ENCODE measurements at places on chromosomes 2 and 18.

DNA sequence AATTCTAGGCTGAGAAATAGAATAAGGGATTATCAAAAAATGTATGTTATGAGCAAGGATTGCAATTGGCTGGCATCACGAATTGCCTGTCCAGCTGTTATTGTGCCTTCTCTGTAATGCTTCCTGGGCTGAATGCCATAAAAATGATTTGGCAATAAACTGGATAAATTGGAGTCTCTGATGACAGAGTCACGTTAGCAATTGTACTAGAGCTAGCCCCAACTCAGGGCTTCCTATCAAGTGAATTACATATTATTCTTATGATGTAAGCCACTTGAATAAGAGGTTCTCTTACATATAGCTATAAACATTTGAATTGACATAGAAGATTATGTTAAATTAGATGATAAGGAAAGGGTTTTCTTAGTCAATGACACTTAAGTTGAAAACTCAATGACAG, 607.5 kb upstream of the REG3G start:
- no peak for DNase-seq

DNA sequence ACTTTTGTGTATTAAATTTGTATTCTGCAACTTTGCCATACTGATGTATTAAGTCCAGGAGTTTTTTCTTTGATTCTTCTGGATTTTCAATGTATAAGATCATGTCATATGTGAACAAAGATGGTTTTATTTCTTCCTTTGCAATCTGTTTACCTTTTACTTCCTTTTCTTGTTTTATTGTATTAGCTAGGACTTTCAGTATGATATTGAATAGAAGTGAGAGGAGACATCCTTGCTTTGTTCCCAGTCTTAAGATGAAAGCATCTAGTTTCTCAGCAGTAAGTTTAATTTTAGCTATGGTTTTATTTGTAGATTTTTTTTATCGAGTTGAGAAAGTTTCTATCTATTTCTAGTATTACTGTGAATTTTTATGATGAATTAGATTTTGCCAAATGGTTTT, 25.5 kb downstream of the VRK2 start:
- no peak for DNase-seq

DNA sequence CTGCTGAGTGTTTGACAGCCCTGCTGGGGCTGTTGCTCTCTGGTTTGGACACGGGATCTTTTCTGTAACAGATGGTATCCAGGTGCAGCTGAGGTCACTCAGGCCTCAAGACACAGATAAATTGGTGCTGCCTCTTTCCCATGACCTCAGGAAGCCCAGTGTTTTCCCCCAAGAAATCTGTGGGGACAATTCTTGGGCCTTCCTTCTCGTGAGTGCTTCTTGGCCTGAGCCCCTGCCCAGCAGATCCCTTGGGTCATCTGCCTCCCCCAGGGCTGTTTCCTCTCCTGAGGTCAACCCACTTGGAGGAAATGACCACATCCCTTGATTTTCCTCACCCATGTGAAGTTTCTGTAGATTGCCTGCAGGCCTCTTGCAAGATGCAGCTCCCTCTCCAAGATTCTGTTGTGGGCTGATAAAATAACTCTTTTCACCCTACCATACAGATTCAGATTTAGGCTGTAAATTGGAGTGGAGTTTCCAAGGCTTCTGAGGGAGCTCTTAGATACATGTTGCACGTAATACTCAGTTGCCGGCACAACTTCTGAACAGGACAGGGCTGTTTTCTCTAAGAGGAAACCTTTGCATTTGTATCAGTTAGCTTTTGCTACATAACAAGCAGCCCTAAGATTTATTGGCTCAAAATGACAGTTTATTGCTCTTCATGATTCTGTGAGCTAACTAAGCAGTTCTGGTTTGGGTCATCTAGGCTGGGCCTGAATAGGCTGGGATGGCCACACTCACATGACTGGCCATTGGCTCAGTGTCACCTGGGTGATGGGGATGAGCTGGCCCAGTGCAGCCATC, 13.1 kb downstream of the ZAP70 start:
- peak; percentile 6 for DNase-seq

- no peak for DNase-seq
Observed at GRCh38 chr18:54360406-54360805, 2.7 kb downstream of the C18orf54 start.
